Naive thymus-derived CD8-positive, alpha-beta T cell (primary cell): ENCODE measurements at places on chromosomes 16 and 17. TPM values are rescaled to one million over a fixed set of nuclear protein-coding genes. Genes with fewer than 3 reads are reported as not detected.
A peak's percentile ranks its signal among the peaks of the same experiment; 100 is the strongest.

The CREBBP gene
- polyA plus RNA-seq, result 6.4 TPM

The AIPL1 gene
- not detected for polyA plus RNA-seq

The PPM1D gene
- 5.8 TPM for polyA plus RNA-seq

The EVPL gene
- 0.74 TPM for polyA plus RNA-seq

The MGAT5B gene
- not detected for polyA plus RNA-seq

- DNase-seq, result no peak
Observed at GRCh38 chr17:42586514-42587230, 9.1 kb upstream of the PSMC3IP start.

GRCh38 chr16:86566601-86566965 lies at the start of gene FOXC2:
Gene FOXC2 (plus strand): TSS chr16:86566829. CDS start chr16:86567336, 507 bp downstream.
- DNase-seq, result peak; percentile 26

DNA sequence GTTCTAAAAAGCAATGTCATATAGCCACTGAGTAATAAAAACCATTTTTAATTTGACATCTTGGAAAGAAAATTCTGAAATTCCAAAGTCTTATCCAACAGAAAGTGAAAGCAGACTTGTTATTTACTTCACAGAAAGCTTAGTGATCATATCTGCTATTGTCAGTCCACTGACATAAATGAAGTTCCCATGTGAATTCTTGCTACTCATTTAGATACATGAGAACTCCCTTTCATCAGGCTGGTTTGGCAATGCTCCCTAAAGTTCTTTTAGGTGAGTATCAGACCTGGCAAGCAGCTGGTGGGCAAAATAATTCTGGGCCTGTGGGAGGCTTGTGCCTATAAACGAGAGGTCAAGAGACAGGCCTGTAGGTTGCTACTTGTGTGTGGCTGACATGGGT lies 23.4 kb downstream of the NME2 start:
- no peak for DNase-seq

DNA sequence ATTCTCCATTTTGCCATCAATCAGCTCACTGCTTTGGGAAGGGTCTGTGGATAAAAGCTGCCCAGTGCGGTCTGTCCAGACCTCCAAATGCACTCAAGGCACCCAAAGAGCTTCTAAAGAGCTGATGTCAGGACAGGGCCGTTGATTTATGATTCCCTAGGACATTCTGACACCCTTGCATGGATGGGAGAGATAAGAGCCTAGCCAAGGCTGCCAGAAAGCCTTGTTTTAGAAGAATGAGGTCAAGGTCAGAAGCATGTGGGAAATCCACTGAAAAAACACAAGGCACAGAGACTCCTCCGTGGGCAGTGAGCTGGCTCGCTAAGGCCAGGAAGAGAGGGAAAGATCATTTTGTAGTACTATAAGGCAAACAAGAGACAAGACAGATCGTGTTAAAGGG lies 214.0 kb downstream of the CDH11 start:
- DNase-seq, result no peak

- DNase-seq, result no peak
Observed at GRCh38 chr16:74463888-74464287, 42.6 kb upstream of the CLEC18B start.

- DNase-seq, result no peak
Observed at GRCh38 chr17:61381537-61381936, 18.1 kb upstream of the TBX2 start.

DNA sequence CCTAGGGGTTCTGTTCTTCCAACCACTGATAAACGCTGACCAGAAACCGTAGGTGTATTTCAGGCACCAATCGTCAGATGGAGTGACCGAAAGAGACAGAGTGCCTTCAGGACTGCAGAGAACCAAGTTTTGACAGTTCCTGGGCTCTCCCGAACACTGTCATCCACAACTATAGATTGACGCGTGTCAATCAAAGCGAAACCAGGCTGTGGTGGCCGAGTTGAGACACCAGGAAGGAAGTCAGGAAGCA lies 11.9 kb upstream of the AURKB start:
- no peak for DNase-seq

DNA sequence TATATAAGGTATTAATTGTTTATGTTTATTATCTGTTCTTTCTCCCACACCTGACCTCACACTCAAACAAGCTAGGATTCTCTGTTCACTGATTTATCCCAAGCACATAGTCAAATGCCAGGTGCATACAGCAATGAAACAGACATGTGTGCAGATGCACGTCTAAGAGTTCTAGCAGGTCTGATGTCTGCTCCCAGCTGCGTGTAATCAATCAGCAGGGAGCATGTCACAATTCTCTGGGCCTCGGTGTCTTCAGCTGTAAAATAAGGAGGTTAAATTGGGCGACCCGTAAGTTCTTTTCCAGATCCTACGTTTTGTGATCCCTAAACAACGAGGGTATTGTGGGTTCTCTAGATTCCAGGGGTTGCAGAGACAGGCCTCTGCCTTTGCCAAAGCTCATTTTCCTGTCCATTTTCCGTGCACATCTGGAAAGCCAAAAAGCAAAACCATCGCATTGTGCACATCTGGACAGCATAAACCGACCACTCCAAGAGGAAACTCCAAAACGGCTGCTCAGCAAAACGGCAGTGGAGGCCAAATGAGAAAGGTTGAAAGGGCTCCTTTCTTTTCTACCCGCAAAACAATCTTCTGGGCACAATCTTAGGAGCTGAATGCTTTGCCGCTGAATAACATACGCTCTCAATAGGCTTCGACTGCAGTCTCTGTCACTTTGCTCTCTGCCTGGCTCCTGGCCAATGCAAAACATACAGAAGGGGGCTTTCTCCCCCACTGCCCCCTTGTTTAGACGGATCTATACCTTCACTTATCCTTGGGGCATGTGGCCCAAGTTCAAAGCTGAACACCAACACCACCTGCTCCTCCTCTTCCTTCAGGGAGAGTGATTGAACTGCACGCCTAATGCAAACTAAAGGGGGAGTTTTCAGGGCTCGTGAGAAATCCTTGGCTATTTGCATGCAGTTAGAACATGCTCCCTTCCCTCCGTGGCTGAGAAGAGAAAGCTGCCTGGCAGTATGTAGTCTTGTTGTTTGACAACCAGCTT lies 426.3 kb downstream of the SLC39A11 start:
- no peak for DNase-seq

GRCh38 chr16:69143116-69143515 lies 10.7 kb downstream of the UTP4 start:
- DNase-seq, result no peak

DNA sequence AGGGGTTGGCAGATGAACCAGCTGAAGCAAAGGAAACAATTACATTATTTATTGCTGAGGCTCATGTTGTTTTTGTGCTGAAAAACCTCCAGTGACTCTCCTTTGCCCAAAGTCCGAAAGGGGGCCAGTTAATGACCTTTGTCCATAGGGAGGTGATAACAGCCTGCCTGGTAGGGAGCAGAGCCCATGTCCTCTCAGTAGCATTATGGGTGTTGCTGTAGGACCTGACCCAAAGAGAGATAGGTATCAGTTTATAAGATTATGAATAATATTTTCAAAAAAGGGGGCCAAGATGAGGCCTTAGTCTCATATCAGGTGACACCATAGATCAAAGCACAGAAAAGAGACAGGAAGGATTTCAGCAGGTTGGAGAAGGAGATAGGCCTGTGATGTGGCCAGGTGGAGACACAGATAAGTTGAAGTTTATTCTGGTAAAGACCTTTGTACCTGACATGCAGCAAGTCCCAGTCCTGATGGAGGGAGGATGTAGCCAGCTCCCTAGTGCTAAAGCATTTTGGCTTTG lies 55.1 kb downstream of the CENPV start:
- no peak for DNase-seq

DNA sequence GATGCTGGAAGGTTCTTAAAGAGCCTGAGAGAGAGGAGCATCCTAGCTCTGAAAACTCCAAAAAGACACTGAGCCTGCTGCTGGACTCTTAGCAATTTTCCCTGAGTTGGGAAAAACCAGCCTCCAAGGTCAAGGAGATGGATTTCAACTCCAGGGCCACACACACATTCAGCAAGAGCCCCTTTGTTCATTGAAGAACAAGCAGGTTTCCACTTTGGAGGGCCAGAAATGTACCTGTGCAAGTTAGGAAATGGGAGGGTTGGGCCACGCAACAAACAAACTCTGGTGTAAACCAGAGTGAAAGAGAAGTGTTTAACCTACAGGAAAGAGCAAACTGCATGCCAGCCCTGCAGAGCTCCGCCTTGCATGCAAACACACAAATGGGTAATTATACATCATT lies 264.8 kb upstream of the RPL38 start:
- DNase-seq, result no peak

- DNase-seq, result no peak
Observed at GRCh38 chr17:58968426-58969061, 138.1 kb downstream of the TRIM37 start.

- peak; percentile 47 for DNase-seq
Observed at GRCh38 chr16:29806641-29807425, 504 bp downstream of the MAZ start.

DNA sequence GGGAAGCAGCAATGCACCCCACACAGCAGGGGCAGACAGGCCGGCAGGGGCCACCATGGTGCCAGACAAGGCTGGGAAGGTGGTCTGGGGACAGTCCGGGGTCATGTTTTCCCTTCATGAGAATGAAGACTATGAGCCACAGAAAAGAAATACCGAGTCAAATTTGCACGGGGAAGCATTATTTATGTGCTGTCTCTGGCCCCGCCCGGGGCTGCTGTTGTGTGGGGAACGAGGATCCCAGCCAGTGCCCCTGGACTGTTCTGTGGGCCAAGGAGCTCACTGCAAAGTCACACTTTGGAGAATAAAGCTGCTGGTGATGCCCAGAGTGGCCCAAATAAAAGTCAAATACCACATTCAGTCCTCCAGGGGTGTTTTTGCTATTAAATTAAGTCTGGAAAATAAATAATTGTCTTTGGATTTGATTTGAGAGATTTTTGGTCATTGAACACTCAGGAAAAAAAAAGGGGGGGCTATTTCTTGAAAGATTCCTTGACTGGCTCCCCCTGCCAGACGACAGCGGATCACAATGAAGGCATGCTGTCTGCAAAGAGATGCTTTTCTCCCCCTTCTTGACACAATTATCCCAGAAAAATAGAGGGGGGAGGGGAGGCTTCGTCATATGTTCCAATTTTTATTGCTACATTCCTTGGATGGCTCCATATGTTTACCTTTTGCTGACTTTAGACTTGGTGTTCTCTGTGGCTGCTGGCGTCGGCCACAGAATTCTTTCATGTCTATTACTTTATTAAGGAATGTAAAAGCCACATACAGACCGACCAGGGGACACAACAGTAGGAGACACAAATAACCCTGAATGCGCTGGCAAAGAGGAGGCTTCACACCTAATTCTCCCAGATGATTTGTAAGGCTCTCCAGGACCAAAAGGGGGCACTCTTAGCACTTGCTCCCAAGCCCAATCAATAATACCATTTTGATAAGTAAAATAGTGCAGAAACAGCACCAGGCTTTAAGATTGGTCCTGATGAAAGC lies 27.1 kb upstream of the ANKFN1 start:
- peak; percentile 11 for DNase-seq

GRCh38 chr17:29633886-29634285 lies 11.2 kb upstream of the CORO6 start:
- no peak for DNase-seq

DNA sequence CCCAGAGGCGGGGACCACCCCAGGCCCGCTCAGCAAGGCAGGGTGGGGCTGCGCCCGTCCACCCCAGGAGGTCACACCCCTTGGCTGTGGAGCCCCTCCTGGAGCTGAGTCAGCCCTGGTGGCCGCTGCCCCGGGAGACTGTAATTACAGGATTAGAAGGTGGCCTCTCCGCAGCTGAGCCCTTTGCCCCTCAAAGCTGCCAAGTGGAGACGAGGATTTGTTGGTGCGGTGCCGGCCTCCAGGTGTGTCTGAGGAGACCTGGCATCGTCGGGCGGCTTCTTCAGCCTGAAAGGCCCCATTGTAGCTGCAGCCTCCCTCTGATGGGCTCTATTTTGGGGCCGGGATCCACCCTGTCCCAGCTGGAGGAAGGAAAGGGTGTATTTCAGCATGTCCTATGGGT lies 22.7 kb upstream of the SPNS2 start:
- DNase-seq, result no peak
